Left lung (tissue), 14 donors: ENCODE measurements at places on chromosomes 16 and 17. TPM values are rescaled to one million over a fixed set of nuclear protein-coding genes. Genes with fewer than 3 reads are reported as not detected.
A peak's percentile ranks its signal among the peaks of the same experiment; 100 is the strongest.

Gene VAMP2
- 86.2 TPM for polyA plus RNA-seq

Gene XYLT1
- 6.2 TPM for polyA plus RNA-seq

Gene NPIPB5
- polyA plus RNA-seq: 299 TPM

Gene NPIPA2
- polyA plus RNA-seq: not detected

Gene TPPP3
- polyA plus RNA-seq: 320 TPM

Gene CFAP20
- 71.3 TPM for polyA plus RNA-seq

Gene SOST
- polyA plus RNA-seq: 0.11 TPM

- H3K27ac ChIP-seq: no peak overlapping the region
- no peaks in the 10 kb centered on the region for H3K36me3 ChIP-seq
- no peak overlapping the region for H3K4me3 ChIP-seq
- no peaks in the 10 kb centered on the region for H3K4me1 ChIP-seq
- H3K27me3 ChIP-seq: no peaks in the 10 kb centered on the region
Measured at GRCh38 chr17:71168053-71168741, 952.6 kb upstream of the SOX9 start.

DNA sequence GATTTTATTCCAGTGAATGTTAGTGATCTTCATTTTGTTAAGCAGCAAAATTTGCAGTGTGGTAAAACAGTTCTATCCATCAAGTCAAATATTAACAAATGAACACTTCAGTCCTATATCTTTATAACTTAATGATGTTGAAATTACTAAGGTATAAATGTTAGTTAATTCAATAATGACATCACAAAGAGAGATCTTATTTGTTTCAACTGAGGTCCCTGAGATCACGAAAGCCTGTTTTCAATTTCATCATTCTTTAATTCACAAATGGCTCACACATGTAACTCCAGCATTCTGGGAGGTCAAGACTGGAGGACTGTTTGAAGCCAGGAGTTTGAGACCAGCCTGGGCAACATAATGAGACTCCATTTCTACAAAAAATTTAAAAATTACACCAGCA, 13.9 kb downstream of the SMURF2 start:
- peaks cover 13% of the 10 kb centered on the region for H3K4me1 ChIP-seq
- H3K4me3 ChIP-seq: no peak overlapping the region
- H3K27me3 ChIP-seq: no peaks in the 10 kb centered on the region
- no peaks in the 10 kb centered on the region for H3K36me3 ChIP-seq
- H3K27ac ChIP-seq: no peak overlapping the region

GRCh38 chr16:25729188-25729915, 37.6 kb downstream of the HS3ST4 start:
- no peak overlapping the region for H3K4me3 ChIP-seq
- no peak for DNase-seq
- H3K27ac ChIP-seq: no peak overlapping the region
- no peaks in the 10 kb centered on the region for H3K4me1 ChIP-seq

DNA sequence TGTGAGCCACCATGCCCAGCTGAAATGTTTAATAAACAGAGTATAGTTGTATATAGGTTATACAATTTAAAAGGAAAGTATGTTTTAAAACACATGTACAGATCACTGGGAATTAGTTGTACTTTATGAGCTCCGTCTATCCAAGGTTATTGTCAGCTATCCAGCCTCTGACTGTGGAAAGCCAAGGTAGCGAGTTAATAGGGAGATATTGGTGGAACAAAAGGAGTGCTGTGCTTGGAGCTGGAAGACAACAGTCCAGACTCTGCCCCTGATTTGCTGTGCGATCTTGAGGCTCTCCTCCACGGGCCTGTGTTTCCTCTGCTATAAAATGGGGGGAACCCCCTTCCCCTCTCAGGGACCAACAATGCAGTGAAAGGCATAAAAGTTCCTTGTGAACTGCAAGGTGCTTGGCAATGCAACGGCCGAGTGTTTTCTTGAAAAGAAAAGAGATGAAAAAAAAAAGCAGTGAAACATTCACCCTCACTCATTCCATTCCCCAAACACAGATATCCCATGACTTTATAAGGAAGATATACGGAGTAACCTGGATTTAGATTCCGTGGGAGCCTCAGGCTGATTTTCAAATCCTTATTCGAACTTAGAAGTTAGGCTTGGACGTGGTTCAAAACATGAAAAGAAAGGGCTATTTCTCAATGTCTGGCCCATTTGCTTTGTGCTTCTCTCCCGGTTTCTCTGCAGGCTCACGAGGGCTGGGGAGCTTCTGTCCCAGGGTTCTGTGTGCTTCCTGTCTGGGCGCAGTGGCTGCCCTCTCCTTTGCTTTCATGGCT, 34.1 kb downstream of the CUEDC1 start:
- no peak for DNase-seq
- H3K27me3 ChIP-seq: no peaks in the 10 kb centered on the region
- no peak overlapping the region for H3K4me3 ChIP-seq
- peak overlapping the region; percentile 67 for H3K27ac ChIP-seq

GRCh38 chr17:82320956-82321927, 3.8 kb upstream of the CD7 start:
- H3K4me1 ChIP-seq: peaks cover 15% of the 10 kb centered on the region
- no peaks in the 10 kb centered on the region for H3K36me3 ChIP-seq
- H3K27ac ChIP-seq: no peak overlapping the region
- H3K4me3 ChIP-seq: no peak overlapping the region

DNA sequence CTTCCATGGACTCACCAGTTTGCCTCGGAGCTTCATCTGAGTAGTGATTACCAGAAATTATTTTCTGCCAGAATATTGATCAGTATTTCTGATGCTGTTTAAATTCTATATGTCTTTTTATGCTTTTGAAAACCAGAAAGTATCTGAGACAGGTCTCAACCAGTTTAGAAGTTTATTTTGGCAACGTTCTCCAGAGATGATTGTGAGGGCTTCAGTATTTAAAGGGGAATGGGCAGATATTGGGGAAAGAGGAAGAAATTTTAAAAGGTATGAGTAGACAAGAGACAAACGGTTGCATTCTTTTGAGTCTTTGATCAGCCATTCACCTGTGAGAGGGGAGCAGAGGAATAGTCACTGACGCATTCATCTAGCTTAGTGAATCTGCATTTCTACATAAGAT, 44.4 kb upstream of the ABCC11 start:
- DNase-seq: no peak
- no peaks in the 10 kb centered on the region for H3K36me3 ChIP-seq
- H3K27ac ChIP-seq: no peak overlapping the region
- H3K4me1 ChIP-seq: no peaks in the 10 kb centered on the region

DNA sequence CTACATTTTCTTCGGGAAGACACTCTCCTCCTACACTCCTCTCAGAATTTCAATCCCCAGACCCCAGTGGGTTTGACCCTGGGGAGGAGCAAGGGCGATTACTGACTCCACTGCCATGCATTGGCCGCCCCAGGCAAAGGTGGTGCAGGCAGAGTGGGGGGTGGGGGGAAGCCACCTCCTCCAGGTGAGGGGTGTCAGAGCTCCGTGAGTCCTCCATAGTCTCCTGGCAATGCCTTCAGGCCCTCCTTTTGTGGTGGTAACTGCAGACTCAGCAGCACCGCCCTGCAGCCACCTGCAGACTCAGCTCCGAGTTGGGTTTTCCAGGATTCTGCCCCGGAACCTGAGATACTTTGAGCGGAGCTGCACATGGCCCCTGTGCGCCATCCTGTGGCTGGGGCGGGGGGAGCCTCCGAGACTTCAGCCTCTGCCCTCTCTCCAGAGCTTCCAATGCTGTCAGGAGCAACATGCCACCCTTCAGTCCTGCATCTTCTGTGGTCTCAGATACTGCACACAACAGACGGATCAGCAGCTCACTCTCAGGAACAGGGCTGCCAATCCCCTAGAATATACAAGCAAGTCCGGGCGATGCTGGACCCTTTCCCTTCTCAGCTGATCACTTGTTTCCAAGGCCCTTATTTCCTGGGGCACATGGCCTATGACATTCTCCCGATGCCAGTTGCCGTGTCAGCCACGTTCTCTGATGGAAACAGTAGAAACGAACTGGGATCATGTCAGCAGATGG, 2.4 kb upstream of the SLC47A2 start:
- peaks cover 5% of the 10 kb centered on the region for H3K4me1 ChIP-seq
- no peaks in the 10 kb centered on the region for H3K27me3 ChIP-seq
- H3K36me3 ChIP-seq: no peaks in the 10 kb centered on the region

DNA sequence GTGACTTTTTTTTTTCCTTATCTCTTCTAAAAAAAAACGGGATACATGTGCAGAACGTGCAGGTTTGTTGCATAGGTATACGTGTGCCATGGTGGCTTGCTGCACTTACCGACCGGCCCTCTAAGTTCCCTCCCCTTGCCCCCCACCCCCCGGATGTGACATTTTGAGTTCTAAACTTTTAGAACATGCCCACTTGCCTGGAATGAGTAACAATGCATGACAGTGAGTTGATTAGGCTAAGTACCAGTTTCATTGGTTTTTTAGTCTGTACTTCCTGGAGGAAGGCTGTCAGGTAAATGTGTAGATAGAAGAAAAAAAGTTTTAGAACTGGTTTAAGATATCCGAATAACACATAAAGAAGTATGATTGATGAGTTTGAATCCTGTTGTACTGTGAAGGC, 4.0 kb downstream of the BPTF start:
- no peak for DNase-seq
- H3K27ac ChIP-seq: no peak overlapping the region
- peaks cover 14% of the 10 kb centered on the region for H3K4me1 ChIP-seq

GRCh38 chr17:41504246-41504977, 1.0 kb downstream of the KRT13 start:
- no peaks in the 10 kb centered on the region for H3K36me3 ChIP-seq
- DNase-seq: no peak
- peaks cover 7% of the 10 kb centered on the region for H3K27me3 ChIP-seq
- H3K27ac ChIP-seq: no peak overlapping the region
- no peak overlapping the region for H3K4me3 ChIP-seq

- DNase-seq: no peak
- no peak overlapping the region for H3K27ac ChIP-seq
- no peaks in the 10 kb centered on the region for H3K27me3 ChIP-seq
- H3K4me3 ChIP-seq: no peak overlapping the region
Measured at GRCh38 chr17:77366558-77367245, 225.9 kb downstream of the SEC14L1 start.

- H3K4me1 ChIP-seq: peaks cover 32% of the 10 kb centered on the region
- no peak overlapping the region for H3K27ac ChIP-seq
- H3K27me3 ChIP-seq: no peaks in the 10 kb centered on the region
- H3K36me3 ChIP-seq: peaks cover 88% of the 10 kb centered on the region
Measured at GRCh38 chr16:74451951-74452758, 30.9 kb upstream of the CLEC18B start.

DNA sequence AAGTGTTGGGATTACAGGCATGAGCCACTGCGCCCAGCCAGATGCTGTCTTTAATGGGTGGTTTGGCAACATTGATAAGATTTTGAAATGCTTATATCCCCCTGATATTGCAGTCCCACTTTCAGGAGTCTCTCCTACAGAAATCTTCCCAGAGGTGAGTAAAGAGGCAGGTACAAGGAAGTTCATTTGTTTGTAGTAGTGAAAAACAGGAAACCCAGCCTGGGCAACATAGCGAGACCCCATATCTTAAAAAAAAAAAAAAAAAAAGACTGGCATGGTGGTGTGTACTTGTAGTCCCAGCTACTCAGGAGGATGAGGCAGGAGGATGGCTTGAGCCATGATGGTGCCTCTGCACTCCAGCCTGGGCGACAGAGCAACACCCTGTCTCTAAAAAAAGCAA, 6.2 kb upstream of the NUPR1 start:
- H3K27ac ChIP-seq: no peak overlapping the region
- H3K36me3 ChIP-seq: no peaks in the 10 kb centered on the region
- no peaks in the 10 kb centered on the region for H3K27me3 ChIP-seq
- H3K4me3 ChIP-seq: no peak overlapping the region

GRCh38 chr17:12927541-12928425, 90.0 kb downstream of the ELAC2 start:
- no peaks in the 10 kb centered on the region for H3K4me1 ChIP-seq
- no peaks in the 10 kb centered on the region for H3K27me3 ChIP-seq
- no peak for DNase-seq
- no peak overlapping the region for H3K27ac ChIP-seq

GRCh38 chr17:39365872-39366271, 35.6 kb downstream of the FBXL20 start:
- DNase-seq: no peak
- H3K4me1 ChIP-seq: no peaks in the 10 kb centered on the region
- H3K4me3 ChIP-seq: no peak overlapping the region
